ENCODE measurements at places on chromosomes 1 and 21.

- DNase-seq: peak; percentile 35
Measured at GRCh38 chr1:28370239-28371009, 884 bp downstream of the PHACTR4 start.

DNA sequence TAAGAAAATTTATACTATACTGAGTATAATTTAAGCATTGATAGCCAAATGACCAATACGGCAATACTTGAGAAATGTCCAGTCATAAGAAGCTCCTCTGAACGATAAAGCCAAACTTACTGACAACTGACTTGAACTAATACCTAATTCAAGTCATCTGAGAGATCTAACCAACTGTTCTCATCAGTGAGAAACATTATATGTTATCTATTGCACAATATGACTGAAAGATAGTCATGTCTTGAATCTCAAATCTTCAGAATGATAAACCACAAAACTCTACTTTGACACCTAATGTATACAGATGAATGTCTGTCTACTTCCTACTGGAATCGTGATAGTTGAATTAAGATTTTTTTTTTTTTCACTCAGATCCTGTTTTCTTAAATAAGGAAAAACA lies 39.0 kb downstream of the APP start:
- DNase-seq: no peak

GRCh38 chr1:20949871-20950590 lies 162.9 kb upstream of the HP1BP3 start:
- no peak for DNase-seq

GRCh38 chr1:156823210-156823790 lies 6.7 kb upstream of the SH2D2A start:
- DNase-seq: no peak

Measured in dorsolateral prefrontal cortex (tissue), 122 donors.